Hematopoietic multipotent progenitor cell treated with erythropoietin and hydrocortisone succinate and interleukin-3 and kit ligand, for 4 days (in vitro differentiated cells): ENCODE measurements at places on chromosomes 2 and 18.

GRCh38 chr2:128402911-128403670, 84.4 kb upstream of the HS6ST1 start:
- DNase-seq: no peak

DNA sequence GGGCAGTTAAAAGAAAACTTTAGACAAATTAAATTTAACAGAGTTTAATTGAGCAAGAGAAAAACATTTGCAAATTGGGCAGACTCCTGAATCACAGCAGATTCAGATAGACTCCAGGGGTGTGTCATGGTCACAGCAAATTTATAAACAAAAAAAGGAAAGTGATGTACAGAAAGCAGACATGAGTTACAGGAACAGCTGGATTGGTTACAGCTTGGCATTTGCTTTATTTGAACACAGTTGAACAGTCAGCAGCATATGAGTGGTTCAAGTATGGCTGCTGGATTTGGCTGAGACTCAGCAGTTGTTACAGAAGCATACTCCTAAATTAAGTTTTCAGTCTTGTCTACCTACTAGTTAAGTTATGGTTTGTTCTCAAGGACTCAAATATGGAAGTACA, 82.3 kb upstream of the NYAP2 start:
- DNase-seq: no peak

- no peak for DNase-seq
These were observed 62.6 kb downstream of the NFATC1 start for GRCh38 chr18:79458131-79458838.

GRCh38 chr2:233079473-233079877, 19.3 kb downstream of the INPP5D start:
- DNase-seq: peak; percentile 48

- no peak for DNase-seq
These were observed 50.4 kb upstream of the KCNG2 start for GRCh38 chr18:79747156-79747845.

- DNase-seq: no peak
These were observed 594.1 kb downstream of the LRRTM4 start for GRCh38 chr2:76928026-76928425.

- DNase-seq: no peak
These were observed 181.5 kb downstream of the VAPA start for GRCh38 chr18:10095356-10095755.

- no peak for DNase-seq
These were observed 220.4 kb upstream of the SPOPL start for GRCh38 chr2:138280999-138281695.

DNA sequence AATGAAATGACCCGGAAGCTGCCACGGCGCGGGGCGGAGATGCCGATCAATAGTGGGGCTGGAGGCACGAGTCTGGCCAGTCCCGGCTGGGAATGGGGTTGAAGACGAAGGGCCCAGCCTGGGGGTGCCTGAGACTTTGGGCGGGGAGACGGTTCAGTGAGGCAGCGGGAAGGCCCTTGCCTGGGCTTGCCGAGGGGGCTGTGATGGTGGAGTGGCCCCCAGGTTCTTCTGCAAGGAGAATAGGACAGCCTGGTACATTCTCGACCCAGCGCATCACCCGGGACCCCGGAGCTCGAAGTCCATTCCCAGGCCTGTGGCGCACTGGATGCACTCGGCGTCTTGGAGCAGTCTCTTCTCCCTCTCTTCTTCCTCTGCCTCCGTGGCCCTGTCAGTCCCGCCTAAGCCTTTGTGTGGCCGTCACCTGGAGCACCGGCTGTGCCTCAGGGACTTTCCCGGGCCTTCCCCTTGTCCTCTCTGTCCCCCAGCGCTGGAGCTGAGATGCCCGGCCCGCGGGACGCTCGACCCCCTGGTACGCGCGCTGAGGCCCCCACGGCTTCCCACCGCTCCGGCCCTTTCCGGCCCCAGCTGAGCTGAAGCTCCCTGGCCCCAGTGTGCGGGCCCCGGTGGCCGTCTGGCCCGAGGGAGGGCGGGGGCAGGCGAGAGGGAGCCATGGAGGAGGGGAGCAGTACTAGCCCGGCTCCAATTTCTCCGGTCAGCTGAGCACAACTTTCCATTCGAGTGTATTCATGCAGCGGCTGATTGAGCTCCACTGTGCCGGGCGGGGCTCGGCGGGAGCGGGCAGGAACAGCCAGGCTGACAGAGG, 8.0 kb downstream of the SIX3 start:
- no peak for DNase-seq

DNA sequence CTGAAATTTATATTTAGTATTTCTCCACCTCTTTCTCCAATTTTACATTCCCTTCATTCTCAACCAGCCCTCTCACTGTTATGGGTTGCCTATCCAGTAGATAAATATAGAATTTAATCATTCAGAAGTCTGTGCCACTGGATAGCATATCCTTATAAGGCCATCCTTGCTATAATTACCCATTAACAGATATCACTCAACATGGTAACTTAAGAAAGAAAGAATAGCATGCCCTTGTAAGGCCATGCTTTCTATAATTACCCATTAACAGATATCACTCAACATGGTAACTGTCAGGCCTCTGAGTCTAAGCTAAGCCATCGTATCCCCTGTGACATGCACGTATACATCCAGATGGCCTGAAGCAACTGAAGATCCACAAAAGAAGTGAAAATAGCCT, 1137.4 kb upstream of the FAM98A start:
- DNase-seq: no peak

DNA sequence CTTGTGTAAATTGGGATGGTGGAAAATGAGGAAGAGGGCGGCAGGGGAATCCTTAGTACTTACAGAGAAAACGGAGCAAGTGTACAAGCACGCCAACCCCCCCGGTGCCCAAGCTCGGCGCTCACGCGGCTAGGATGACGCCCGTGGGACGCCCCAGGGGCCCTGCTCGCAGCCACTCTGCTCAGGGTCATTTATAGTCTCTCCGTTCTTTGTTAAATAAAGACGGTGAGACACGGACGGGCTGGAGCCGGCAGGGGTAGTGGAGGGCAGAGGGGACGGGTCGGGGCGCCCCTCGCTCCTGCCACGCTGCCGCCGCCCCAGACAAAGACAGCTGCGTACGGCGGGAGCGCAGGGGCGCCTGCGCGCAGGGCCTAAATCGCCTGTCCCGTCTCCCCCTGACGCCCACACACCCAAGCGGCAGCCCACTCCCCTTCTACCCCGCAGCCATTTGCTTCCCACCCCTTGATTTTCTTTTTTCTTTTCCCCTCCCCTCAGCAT, 37.8 kb downstream of the PCBP1 start:
- peak; percentile 80 for DNase-seq

- no peak for DNase-seq
These were observed 180.6 kb downstream of the ATAD2B start for GRCh38 chr2:23746141-23746863.

DNA sequence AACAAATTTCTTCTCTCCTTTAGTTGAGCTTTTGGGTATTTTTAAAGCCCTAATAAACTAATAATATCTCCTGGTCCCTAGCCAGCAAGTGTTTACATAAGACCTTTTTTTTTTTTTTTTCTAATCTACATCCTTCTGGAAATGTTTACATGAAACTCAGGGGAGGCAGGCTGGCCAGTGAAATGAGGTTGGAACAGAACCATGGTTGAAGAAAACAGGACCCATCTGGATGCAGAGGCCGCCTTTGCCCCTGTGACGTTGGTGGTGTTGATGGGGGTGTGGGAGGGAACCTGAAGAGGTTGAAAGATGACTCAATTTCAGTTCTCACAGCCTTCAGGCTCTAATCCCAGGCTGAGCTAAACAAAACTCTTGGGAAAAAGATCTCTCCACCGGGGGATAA, 118.5 kb downstream of the NRP2 start:
- DNase-seq: no peak

GRCh38 chr2:119311371-119311770, 55.3 kb downstream of the C2orf76 start:
- no peak for DNase-seq

- no peak for DNase-seq
These were observed 57.9 kb downstream of the TLK1 start for GRCh38 chr2:171102802-171103201.

DNA sequence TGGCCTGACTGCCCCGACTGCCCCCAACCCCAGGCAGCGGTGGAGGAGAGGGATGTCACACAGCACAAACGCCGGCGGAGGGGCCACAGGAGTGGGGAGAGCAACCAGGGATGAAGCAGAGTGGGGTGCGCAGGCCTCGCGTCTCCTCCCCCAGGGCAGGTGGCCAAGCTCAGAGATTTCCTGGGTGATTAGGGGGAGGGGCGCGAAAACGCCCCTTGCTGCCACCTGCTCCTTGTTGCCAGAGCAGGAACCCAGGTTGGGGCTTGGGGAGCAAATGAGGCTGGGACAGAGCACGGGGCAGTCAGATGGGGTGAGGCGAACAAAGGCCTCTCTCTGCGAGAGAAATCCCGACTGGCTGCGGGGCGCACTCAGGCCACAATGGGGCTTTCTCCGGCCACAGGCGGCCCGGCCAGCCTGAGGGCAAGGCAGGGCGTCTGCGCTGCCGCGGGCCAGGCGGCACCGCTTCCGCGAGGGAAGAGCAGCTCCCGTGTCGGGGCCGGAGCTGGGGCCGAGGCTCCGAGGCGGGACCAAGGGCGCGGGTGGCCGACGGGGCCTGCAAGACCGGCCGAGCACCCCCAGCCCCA, 11.5 kb downstream of the TEX44 start:
- DNase-seq: no peak

- no peak for DNase-seq
These were observed 1608.3 kb upstream of the ZEB2 start for GRCh38 chr2:146128216-146128615.

DNA sequence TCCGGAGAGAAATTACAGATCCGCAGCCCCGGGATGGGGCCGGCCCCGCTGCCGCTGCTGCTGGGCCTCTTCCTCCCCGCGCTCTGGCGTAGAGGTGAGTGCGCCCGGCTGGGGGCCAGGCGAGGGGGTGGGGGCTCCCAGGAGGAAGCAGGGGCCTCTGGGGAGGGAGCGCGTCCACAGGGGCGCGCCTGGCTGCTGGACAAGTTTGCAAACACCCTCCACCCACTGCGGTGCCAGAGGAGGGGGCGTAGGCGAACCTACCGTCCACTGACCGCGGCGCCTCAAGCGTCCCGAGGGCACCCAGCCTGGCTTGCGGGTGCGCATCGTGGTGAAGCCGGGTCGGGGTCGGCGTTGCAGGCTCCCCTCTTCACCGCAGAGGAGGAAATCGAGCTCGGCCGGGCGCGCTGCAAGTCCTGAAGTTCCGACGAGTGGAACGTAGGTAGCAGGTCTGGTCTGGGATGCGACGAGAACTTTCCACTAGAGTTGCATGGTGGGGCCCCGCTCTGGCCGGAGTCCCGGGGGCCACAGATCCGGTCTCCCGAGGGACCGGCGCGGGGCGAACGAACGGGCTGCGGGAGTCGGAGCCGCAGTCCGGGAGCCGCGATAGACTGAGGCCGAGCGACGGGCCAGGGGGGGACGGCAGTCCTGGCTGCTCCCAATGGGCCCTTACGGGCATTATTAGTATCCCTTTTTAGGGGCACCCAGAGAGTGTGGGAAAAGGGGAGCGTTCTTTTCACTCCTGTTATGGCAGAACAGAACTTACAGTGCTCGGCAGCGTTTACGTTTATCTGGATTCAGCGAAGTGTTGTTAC, 502 bp downstream of the MERTK start:
- DNase-seq: peak; percentile 54

GRCh38 chr18:3451989-3452749, 2.2 kb downstream of the TGIF1 start:
- peak; percentile 64 for DNase-seq

DNA sequence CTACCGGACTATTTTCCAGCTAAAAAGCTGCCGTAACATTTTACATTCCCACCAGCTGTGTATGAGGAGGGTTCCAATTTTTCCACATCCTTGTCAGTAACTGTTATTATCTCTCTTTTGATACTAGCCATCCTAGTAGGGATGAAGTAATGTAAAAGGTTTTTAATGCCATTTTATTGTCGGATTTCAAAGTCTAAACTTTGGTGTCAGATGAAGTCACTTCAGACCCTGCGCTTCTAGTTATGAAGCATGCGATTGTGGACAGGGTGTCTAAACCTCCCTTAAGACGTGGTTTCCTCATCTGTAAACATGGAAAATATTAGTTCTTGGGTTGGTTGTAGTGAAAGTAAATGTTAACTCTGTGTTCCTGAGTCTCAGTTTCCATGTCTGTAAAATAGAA, 4.7 kb downstream of the DGKD start:
- DNase-seq: no peak

DNA sequence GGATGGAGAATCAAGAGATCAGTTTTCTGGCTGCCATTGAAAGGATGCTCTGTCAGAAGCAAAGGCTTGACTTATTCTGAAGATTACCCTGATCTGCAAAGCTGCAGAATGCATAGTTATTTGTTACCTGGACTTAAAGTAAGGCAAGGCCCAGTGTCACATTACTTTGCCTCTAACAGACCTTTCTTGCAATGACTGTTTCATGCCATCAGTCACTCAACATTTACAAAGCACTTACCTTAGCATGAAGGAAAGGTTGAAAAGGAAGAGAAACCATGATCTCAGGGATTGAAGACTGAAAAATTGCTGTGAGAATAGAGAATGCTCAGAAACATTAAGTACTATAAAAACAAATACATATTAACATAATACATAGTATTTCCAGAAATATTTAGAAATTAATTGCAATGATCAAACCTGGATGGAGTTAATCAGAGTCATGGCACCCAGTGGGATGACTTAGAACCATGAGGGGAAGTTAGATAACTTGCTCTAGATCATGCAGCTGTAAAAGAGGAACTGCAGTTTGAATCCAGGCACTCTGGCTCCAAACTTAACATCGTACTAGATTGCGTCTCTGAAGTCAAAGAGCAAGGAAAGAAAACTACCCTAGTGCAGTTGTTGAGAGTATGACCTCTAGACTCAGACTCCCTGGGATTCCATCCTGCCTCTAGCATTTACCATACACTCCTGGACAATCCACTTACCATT, 26.5 kb upstream of the FAM117B start:
- DNase-seq: peak; percentile 77

GRCh38 chr2:221569425-221569845, 2.7 kb downstream of the EPHA4 start:
- DNase-seq: no peak

DNA sequence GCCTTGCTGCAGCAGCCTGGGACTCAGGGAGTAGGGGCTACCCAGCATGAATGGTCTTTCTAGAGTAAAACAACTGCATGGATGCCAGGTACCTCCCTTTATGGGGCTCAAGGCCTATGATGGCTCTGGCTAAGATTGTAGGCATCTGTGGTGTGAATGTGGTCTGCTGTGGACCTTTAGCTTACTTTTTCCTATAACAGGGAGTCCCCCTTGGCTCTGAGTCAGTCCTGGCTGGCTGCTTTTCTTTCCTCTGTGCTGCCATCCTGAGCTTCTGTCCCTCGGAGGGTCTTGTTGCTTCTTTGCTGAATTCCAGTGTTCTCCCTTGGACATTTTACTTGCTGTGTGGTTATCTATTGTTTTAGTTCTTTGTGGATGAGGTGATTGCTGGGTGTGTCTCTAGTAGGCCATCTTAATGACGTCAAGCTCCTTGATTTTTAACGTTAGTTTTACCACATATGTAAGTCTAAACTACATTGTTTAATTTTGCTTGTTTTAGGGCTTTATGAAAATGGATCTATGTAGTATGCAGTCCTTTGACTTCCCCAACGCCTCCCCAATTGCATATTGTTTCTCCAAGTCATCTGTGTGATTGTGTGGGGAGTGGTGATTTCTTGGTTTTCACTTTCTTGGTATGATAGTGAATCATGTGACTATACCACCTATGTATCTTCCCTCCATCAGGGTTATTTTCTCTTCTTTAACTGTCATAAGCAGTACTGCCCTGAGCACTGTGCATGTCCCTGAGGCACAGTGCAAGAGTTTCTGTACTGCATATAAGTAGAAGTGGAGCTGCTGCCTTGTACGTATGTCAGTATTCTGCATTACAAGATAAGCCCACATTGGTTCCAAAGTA, 92.4 kb downstream of the NCK2 start:
- DNase-seq: no peak

GRCh38 chr2:98875081-98875728, 60.8 kb downstream of the CRACDL start:
- no peak for DNase-seq
